ENCODE measurements at places on chromosomes 2 and 18. TPM values are rescaled to one million over a fixed set of nuclear protein-coding genes. Genes with fewer than 3 reads are reported as not detected.

CAPN14 gene
- polyA plus RNA-seq: 0.08 TPM

GRCh38 chr2:240624950-240625621 lies at the start of gene GPR35:
TSS of gene GPR35 (plus strand) at chr2:240625480. CDS start at chr2:240629953, 4,473 bp downstream.
- DNase-seq: peak; percentile 66

ARHGAP28 gene
- 1.8 TPM for polyA plus RNA-seq

TMEM200C gene
- 0.02 TPM for polyA plus RNA-seq

- no peak for DNase-seq
Observed at GRCh38 chr18:60117321-60117720, 217.5 kb downstream of the PMAIP1 start.

DNA sequence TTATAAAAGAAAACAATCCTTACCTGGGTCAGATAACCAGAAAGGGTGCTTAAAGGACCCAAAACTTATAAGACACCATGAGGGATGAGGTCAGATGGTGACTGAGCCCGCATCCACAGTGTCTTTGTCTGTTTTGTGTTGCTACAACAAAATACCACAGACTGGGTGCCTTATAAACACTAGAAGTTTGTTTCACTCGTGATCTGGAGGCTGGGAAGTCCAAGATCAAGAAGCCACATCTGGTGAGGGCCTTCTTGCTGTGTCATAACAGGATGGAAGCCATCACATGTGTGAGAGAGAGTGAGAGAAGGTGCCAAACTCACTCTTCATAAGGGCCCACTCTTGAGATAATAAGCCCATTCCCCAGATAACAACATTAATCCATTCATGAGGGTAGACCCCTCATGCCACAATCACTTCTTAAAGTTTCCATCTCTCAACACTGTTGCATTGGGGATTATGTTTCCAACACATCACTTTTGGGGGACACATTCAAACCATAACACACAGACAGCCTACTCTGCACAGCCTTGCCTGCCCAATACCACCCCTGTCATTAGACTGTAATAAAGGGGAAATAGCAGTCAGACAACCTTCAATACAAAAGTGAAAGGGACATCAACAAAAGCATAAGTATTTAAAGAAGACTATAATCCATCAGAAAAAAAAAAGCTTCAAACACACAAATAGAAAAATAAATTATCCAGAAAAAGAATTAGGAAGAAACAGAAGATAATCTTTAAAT lies 249.8 kb downstream of the ANAPC1 start:
- no peak for DNase-seq

ARMC9 gene
- polyA plus RNA-seq: 7.6 TPM

GRCh38 chr2:10826625-10827024 lies 14.0 kb upstream of the PDIA6 start:
- no peak for DNase-seq

DNA sequence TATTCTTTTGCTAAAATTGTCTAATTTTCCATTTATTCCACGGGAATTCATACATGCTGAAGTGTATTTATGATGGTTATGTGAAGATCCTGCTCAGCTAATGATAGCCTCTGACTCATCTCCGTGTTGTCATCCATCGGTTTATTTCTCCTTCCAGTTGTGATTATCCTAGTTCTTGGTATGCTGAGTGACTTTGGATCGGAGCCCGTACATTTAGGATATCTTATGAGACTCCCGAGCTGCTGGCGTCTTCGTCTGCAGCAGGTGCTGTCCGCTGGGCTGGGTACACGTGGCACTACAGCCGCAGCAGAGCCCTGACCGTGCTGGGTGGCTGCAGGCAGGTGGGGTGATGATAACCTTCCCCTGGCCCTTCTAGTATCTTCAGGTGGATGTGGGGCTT lies 40.1 kb upstream of the GALR1 start:
- DNase-seq: no peak

All from pancreas (tissue), 10 donors.